ENCODE measurements at places on chromosomes 5 and 9. TPM values are rescaled to one million over a fixed set of nuclear protein-coding genes. Genes with fewer than 3 reads are reported as not detected.

CTXN3 gene
- not detected for total RNA-seq

TXN gene
- 305 TPM for total RNA-seq

GRXCR2 gene
- not detected for total RNA-seq

FGF1 gene
- total RNA-seq: 1.5 TPM

DCTN4 gene
- total RNA-seq: 47.1 TPM

STKLD1 gene
- 0.06 TPM for total RNA-seq

TARS1 gene
- 165 TPM for total RNA-seq

ZMYND19 gene
- total RNA-seq: 31.2 TPM

ADRA1B gene
- total RNA-seq: 0.39 TPM

HRCT1 gene
- 0.47 TPM for total RNA-seq

FOXI1 gene
- not detected for total RNA-seq

ARL14EPL gene
- total RNA-seq: not detected

CEL gene
- total RNA-seq: 0.99 TPM

FRMPD1 gene
- not detected for total RNA-seq

PDZD2 gene
- 8.4 TPM for total RNA-seq

PCDHGA1 gene
- total RNA-seq: 0.39 TPM

DNLZ gene
- total RNA-seq: 50.4 TPM

CATSPER3 gene
- not detected for total RNA-seq

TMEM171 gene
- 2.3 TPM for total RNA-seq

PCDHB11 gene
- total RNA-seq: 0.58 TPM

OSMR gene
- 22.8 TPM for total RNA-seq

IARS1 gene
- total RNA-seq: 89.1 TPM

DMRT3 gene
- total RNA-seq: 0.47 TPM

NR5A1 gene
- not detected for total RNA-seq

DPH7 gene
- total RNA-seq: 31.9 TPM

GRIN1 gene
- not detected for total RNA-seq

PFN3 gene
- total RNA-seq: not detected

BHMT gene
- not detected for total RNA-seq

ORM2 gene
- total RNA-seq: not detected

IFNE gene
- total RNA-seq: 0.39 TPM

IL13 gene
- total RNA-seq: not detected

OR1Q1 gene
- total RNA-seq: not detected

SMIM33 gene
- total RNA-seq: not detected

CXCL14 gene
- total RNA-seq: not detected

SOHLH1 gene
- total RNA-seq: not detected

NEURL1B gene
- 15.2 TPM for total RNA-seq

SUSD3 gene
- total RNA-seq: not detected

ARID3C gene
- not detected for total RNA-seq

TEX48 gene
- total RNA-seq: not detected

FASTKD3 gene
- total RNA-seq: 9.1 TPM

CCIN gene
- 0.19 TPM for total RNA-seq

N4BP3 gene
- total RNA-seq: 42.8 TPM

ZFR gene
- total RNA-seq: 46.6 TPM

DND1 gene
- total RNA-seq: 1.1 TPM

AK8 gene
- total RNA-seq: 1.5 TPM

GRIN3A gene
- total RNA-seq: not detected

ZNF366 gene
- 33.7 TPM for total RNA-seq

SNX24 gene
- total RNA-seq: 15.9 TPM

IDNK gene
- total RNA-seq: 4.6 TPM

PTPN3 gene
- 3.6 TPM for total RNA-seq

C5orf58 gene
- total RNA-seq: not detected

SLC1A3 gene
- not detected for total RNA-seq

FBP2 gene
- not detected for total RNA-seq

DOLK gene
- 32.1 TPM for total RNA-seq

LCN15 gene
- not detected for total RNA-seq

SHOC1 gene
- total RNA-seq: not detected

All from glomerular endothelial cell (primary cell).